ENCODE measurements at places on chromosomes 6 and 20.

DNA sequence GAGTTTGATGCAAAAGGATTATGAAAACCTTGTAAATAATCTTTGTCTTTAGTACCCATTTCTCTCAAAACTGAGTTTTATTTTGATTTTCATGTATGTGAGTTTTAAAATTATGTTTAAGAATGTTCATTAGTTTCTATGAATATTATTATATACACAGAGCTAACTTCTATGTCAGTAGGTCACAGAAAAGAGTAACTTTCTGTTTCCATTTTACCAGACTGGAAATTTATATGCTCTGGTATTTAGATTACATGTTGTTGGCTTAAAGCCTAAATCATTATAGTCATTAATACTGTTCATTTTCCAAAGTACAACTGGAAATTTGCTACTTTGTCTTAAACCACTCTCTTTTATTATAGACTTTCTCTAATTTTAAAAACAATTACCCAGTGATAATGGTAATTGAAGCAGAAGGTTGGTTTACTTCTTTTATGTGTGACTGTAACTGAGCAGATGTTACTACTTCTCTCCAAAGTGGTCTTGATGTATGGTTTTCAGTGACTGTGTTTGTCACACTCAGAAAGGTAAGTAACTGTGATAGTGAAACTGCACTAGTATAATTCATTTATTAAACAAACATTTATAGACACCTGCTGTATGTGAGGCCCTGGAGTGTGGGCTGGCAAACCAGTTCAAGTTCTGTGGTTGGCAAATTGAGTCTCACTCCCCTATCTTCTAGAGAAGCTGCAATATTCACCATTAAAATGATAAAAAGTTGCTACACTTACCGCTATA is 13.2 kb downstream of the CRYBG1 start:
- no peak for DNase-seq

- no peak for DNase-seq
Observed at GRCh38 chr6:166446146-166446545, 63.4 kb upstream of the MPC1 start.

DNA sequence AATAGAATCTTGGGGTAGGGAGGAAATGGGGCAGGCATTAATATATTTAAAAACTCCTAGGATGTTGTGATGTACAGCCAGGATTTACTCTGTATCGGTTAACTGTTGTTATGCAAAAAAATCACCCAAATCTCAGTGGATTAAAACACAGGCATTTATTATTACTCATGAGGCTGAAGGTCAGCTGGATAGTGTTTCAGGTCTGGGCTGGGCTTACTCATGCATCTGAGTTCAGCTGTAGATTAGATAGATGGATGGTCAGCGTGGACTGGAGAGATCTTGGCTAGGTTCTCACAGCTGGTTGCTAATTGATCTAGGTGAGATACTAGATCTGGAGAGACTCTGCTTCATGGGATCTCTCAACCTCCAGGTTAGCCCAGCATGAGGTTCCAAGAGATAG is 131.4 kb downstream of the BTBD3 start:
- DNase-seq: no peak

DNA sequence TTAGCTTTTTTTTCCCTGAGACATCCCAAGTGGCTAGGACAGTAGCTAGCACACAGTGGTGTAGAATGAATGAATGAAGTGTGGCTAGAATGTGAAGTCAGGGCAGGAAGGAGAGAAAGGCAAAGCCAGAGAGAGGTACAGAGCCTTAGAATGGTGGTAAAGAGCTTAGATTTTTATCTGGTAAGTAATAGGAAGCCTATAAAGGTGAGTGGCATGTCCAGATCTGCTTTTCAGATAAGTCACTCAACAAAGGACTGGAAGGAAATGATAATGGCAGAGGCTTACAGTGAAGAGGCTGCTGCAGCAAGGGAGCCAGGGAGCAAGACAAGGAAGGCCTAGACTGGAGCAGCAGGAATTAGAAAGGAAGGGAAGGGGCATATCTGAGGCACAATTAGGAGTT is 96.0 kb upstream of the PRDM1 start:
- no peak for DNase-seq

GRCh38 chr6:20845592-20845991 is 311.3 kb downstream of the CDKAL1 start:
- DNase-seq: no peak

DNA sequence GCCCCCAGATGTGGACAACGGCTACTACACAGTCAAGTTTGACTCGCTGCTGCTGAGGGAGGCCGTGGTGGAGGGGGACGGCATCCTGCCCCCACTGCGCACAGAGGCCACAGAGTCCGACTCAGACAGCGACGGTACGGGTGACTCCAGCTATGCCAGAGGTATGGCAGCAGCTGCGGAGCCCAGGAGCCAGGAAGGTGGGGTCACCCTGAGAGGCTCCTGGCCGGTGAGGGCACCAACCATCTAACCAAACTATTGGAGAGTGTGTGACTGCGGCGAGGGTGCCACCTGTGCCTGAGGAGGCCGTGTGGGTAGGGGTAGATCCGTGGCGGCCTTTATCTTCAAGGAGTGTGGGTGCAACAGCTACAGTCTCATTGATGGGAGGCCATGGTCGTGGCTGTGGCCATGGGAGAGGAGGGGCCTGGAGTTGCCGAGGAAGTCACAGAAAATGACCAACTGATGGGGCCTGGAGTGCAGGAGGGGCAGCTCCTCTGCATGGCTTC is 2.8 kb upstream of the LIME1 start:
- DNase-seq: no peak

GRCh38 chr6:20711518-20711917 is 177.3 kb downstream of the CDKAL1 start:
- no peak for DNase-seq

DNA sequence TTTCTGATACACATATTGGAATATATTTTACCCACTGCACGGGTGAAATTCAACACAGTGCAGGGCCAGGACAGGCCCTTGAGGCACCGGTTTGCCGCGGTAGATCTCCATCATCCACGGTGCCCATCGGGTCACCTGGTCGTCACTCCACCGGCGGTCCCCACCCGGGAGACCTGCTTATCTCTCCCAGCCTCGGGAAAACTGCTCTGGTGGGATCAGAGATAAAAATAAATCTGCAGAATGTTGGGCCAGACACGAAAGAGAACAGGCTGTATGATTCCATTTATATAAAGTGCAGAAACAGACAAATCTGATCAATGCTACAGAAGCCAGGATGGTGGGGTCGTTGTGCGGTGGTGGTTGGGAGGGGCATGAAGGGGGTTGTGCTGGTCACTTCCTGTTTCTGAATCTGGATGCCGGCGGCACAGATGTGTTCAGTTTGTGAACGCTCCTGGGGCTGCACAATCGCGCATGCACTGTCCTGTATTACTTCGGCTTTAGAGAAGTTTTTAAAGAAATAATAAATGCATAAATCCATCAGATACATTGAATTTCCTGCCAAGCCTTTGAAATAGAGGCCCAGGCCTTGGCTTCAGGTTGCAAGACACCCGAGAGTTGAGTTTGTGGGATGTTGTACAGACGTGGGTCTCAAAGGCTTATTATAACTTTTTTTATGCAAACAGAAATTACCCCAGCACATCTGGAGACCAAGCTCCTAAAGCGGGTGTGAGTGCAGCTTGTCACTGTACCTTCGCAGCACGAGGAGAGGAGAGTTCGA is 54.3 kb downstream of the ANKRD60 start:
- no peak for DNase-seq

GRCh38 chr20:61325718-61326117 is 73.7 kb downstream of the CDH4 start:
- no peak for DNase-seq

DNA sequence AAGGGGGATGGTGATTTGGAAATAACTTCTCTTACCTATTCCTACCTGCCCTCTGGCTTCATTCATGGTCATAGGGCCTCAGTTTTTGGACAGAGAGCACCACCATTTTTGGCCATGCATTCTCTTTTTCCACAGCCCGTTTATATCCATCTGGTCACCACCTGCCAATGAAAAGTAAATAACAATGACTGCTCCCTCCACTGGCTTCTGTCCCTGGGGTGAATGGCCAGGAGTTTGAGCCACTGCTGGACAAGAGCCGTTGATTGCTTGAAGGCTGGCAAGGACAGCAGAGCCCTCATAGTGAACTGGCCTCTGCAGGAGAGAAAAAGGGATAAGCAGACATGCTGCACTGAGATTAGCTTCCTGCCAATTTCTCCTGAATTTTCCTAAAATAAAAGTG is 261.8 kb downstream of the ADGB start:
- no peak for DNase-seq

GRCh38 chr6:73766040-73766439 is 70.0 kb downstream of the CD109 start:
- no peak for DNase-seq

- no peak for DNase-seq
Observed at GRCh38 chr6:100665041-100665380, 200.3 kb upstream of the SIM1 start.

DNA sequence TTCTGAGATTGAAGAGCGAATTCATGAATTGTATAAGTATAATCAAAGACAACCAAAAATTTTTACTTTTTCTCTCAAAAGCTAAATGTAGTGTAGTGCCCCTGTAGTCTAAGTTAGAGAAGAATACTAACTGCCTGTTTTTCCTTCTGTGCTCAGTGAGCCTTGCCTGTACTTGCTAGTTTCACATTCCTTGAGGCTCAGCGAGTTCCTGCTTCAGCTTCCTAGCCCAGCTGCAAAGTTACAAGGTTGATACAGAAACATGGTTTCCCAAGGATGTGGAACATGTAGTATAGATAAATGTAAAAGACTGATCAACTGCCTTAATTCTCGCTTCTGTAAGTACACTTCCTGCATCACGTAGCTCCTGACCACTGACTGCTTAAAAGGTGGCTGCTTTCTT is 33.1 kb upstream of the SEC63 start:
- no peak for DNase-seq
